ENCODE measurements at places on chromosomes 3 and 15. TPM values are rescaled to one million over a fixed set of nuclear protein-coding genes. Genes with fewer than 3 reads are reported as not detected.

SLC51B gene
- not detected for total RNA-seq

GRCh38 chr15:75348034-75348561 lies 1.3 kb downstream of the NEIL1 start:
- peak; percentile 64 for DNase-seq
- peak overlapping the region; percentile 74 for H3K27ac ChIP-seq
- peaks cover 8% of the 10 kb centered on the region for H3K4me1 ChIP-seq
- no peaks in the 10 kb centered on the region for H3K27me3 ChIP-seq
- no peaks in the 10 kb centered on the region for H3K36me3 ChIP-seq
- peak overlapping the region; percentile 96 for H3K4me3 ChIP-seq

- no peak overlapping the region for H3K4me3 ChIP-seq
- H3K4me1 ChIP-seq: no peaks in the 10 kb centered on the region
- no peaks in the 10 kb centered on the region for H3K36me3 ChIP-seq
- H3K27me3 ChIP-seq: no peaks in the 10 kb centered on the region
Observed at GRCh38 chr3:191502583-191502982, 41.6 kb downstream of the PYDC2 start.

- no peak for DNase-seq
- H3K4me3 ChIP-seq: no peak overlapping the region
- H3K4me1 ChIP-seq: no peaks in the 10 kb centered on the region
- no peak overlapping the region for H3K27ac ChIP-seq
- H3K27me3 ChIP-seq: no peaks in the 10 kb centered on the region
Observed at GRCh38 chr3:111594205-111594604, 941 bp downstream of the ZBED2 start.

- no peaks in the 10 kb centered on the region for H3K36me3 ChIP-seq
- no peaks in the 10 kb centered on the region for H3K4me1 ChIP-seq
- no peak overlapping the region for H3K27ac ChIP-seq
- no peak for DNase-seq
- no peak overlapping the region for H3K4me3 ChIP-seq
- H3K27me3 ChIP-seq: no peaks in the 10 kb centered on the region
Observed at GRCh38 chr15:38225381-38225780, 27.3 kb upstream of the SPRED1 start.

TIMP4 gene
- 1.3 TPM for total RNA-seq

GRCh38 chr3:178277605-178278004 lies 258.6 kb upstream of the KCNMB2 start:
- no peaks in the 10 kb centered on the region for H3K36me3 ChIP-seq
- no peak overlapping the region for H3K27ac ChIP-seq
- H3K4me3 ChIP-seq: no peak overlapping the region
- no peaks in the 10 kb centered on the region for H3K4me1 ChIP-seq
- H3K27me3 ChIP-seq: no peaks in the 10 kb centered on the region

GRCh38 chr3:190116551-190117067 lies 4.1 kb downstream of the P3H2 start:
- no peaks in the 10 kb centered on the region for H3K36me3 ChIP-seq
- DNase-seq: no peak
- no peaks in the 10 kb centered on the region for H3K4me1 ChIP-seq
- no peaks in the 10 kb centered on the region for H3K27me3 ChIP-seq
- no peak overlapping the region for H3K4me3 ChIP-seq

- peaks cover 2% of the 10 kb centered on the region for H3K4me1 ChIP-seq
- H3K4me3 ChIP-seq: no peak overlapping the region
Observed at GRCh38 chr15:80620931-80621330, 74.2 kb upstream of the ABHD17C start.

GRCh38 chr15:84886211-84886983 lies 1.9 kb downstream of the SLC28A1 start:
- H3K36me3 ChIP-seq: no peaks in the 10 kb centered on the region
- H3K27ac ChIP-seq: peak overlapping the region; percentile 30
- no peak for DNase-seq
- no peak overlapping the region for H3K4me3 ChIP-seq

FANCD2 gene
- 0.58 TPM for total RNA-seq

DNA sequence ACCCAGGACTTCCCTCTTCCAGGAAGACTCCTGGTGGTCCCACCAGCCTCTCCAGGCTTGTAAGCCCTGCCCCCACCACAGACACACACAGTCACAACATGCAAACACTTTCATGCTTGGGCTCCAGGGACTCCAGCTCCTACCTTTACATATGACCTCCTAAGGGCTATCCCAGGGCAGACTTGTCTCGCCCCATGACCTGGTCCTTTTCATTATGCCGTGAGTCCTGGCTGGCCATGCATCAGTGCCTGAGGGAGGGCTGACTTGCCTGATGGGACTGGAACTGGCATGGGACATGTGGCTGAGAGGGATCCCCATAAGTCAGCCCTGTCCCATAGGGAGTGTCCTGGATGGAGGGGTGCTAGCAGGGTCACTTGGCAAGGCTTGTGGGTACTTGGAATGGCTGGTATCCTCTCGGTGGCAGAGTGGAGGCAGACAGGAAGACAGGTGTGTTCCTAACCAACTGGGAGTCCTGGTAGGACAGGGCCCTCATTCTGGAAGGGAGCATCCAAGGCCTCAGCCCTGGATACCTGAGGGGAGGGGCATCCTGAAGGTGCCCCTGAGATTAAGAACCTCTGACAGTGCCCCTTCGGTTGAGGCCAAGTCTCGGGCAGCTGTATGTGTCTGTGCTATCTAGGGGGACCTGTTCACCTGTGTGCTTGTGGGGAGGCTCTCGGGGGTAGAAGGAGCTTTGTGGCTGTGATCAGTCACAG lies 540 bp upstream of the HHATL start:
- DNase-seq: no peak
- H3K27ac ChIP-seq: peak overlapping the region; percentile 100
- peak overlapping the region; percentile 67 for H3K4me3 ChIP-seq
- H3K36me3 ChIP-seq: no peaks in the 10 kb centered on the region
- H3K4me1 ChIP-seq: peaks cover 61% of the 10 kb centered on the region

DNA sequence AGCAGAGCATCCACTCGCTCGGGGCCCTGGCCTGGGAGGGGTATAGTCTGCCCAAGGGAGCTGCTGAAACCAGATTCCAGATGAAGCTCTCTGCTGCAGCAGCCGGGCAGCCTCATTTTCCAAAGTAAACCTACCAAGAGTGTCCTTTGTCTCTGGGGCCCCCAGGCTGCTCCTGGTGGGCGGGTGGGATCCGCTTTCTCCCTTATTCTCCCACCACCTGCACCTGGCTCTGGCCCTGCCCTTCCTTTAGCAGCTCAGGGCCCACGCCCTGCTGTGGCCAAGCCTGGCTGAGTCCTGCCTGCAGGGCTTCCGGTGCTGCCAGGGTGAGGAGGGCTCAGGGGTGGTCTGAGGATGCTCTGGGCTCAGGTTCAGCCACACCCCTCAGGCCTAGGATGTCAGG lies 13.0 kb downstream of the SCN5A start:
- H3K27me3 ChIP-seq: peaks cover 13% of the 10 kb centered on the region
- H3K27ac ChIP-seq: no peak overlapping the region
- H3K4me1 ChIP-seq: no peaks in the 10 kb centered on the region
- DNase-seq: no peak

GRCh38 chr3:83434880-83435587 lies 1523.8 kb upstream of the CADM2 start:
- no peak overlapping the region for H3K4me3 ChIP-seq
- no peak overlapping the region for H3K27ac ChIP-seq
- no peaks in the 10 kb centered on the region for H3K27me3 ChIP-seq
- H3K4me1 ChIP-seq: no peaks in the 10 kb centered on the region
- no peaks in the 10 kb centered on the region for H3K36me3 ChIP-seq
- no peak for DNase-seq

GRCh38 chr15:98311566-98312188 lies 336.7 kb upstream of the IGF1R start:
- no peak overlapping the region for H3K27ac ChIP-seq
- DNase-seq: peak; percentile 62
- H3K4me3 ChIP-seq: no peak overlapping the region
- H3K27me3 ChIP-seq: no peaks in the 10 kb centered on the region

CCDC39 gene
- 0.69 TPM for total RNA-seq

CHDH gene
- 2.1 TPM for total RNA-seq

MYL3 gene
- 1,482 TPM for total RNA-seq

DNA sequence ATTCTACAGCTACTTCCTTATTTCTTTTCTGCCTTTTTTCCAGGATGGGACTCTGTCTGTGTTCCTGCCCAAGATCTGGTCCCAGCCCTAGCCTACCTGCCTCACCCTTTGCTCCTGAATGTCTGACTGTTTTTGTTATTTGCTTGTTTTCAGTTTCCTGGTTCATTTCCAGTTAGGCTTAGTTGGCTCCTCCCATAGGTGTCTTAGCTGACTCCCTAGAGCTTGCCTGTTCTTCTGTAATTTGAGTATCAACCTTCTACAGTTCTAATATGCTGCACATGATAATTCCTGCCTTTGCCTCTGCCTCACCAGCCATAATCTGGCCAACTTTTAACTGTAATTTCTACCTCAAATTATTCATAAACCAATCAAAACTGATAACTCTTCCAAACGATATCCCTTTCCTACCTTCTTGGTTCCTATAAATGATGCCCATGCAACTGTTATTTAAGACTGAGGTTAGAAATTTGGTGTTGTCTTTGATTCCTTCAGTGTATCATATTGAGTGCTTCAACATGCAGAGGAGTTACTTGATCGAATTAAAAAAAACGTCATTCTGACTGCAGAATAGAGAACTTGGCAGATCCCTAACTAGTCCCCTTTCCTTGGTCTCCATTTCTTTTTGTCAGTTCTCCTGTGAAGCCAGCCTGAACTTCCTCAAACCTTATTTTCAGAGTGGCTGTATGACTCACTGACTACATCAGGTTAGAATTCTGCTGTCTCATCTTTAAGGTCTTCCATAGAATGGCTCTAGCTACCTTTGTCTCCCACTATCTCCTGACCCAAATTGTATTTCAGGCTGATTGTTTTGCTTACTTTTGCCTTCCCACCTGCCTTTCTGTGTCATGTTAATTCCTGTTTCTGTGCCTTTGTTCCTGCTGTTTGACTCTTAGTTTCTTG lies 8.4 kb downstream of the GOLM2 start:
- H3K27me3 ChIP-seq: no peaks in the 10 kb centered on the region
- H3K4me3 ChIP-seq: no peak overlapping the region
- peak overlapping the region; percentile 51 for H3K27ac ChIP-seq
- peaks cover 5% of the 10 kb centered on the region for H3K36me3 ChIP-seq
- peaks cover 9% of the 10 kb centered on the region for H3K4me1 ChIP-seq

- H3K27me3 ChIP-seq: peaks cover 8% of the 10 kb centered on the region
- DNase-seq: no peak
- H3K4me1 ChIP-seq: no peaks in the 10 kb centered on the region
Observed at GRCh38 chr3:13822042-13822441, 57.8 kb downstream of the WNT7A start.

TGFBR2 gene
- 46.5 TPM for total RNA-seq

GRCh38 chr3:103609472-103609871 lies 1174.7 kb downstream of the ZPLD1 start:
- no peaks in the 10 kb centered on the region for H3K36me3 ChIP-seq
- H3K4me3 ChIP-seq: no peak overlapping the region
- no peak for DNase-seq
- H3K27ac ChIP-seq: no peak overlapping the region
- no peaks in the 10 kb centered on the region for H3K4me1 ChIP-seq
- H3K27me3 ChIP-seq: no peaks in the 10 kb centered on the region

TMEM42 gene
- total RNA-seq: 15.6 TPM

DNA sequence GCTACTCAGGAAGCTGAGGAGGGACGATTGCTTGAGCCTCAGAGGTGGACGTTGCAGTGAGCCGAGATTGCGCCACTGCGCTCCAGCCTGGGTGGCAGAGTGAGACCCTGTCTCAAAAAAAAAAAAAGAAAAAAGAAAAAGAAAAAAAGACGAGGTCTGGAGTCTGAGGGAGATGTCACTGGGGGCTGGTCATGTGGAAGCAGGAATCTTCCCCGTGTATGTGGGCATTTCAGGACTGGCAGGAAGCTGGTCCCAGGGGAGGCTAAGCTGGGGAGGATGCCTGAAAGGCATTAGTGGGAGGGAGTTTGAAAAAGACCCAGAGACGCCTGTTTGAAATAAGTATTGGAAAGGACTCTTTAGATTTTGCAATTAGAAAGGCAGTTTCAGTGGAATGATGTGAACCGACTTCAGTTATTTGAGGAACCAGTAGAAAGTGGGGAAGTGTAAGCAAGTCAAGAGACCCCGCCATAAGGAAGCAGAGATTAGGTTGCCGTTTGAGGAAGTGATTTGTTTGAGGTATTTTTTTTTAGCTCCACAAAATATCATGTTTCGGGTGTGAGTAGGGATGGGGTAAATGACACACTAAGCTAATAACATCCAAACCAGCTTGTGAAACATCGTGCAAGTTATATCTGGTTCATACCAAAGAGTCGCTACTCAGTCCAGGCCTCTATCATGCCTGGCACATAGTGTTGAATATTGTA lies 55.5 kb downstream of the ST6GAL1 start:
- H3K27me3 ChIP-seq: no peaks in the 10 kb centered on the region
- H3K36me3 ChIP-seq: peaks cover 6% of the 10 kb centered on the region
- peak overlapping the region; percentile 61 for H3K27ac ChIP-seq
- peak overlapping the region; percentile 25 for H3K4me3 ChIP-seq
- peaks cover 27% of the 10 kb centered on the region for H3K4me1 ChIP-seq
- DNase-seq: no peak

DNA sequence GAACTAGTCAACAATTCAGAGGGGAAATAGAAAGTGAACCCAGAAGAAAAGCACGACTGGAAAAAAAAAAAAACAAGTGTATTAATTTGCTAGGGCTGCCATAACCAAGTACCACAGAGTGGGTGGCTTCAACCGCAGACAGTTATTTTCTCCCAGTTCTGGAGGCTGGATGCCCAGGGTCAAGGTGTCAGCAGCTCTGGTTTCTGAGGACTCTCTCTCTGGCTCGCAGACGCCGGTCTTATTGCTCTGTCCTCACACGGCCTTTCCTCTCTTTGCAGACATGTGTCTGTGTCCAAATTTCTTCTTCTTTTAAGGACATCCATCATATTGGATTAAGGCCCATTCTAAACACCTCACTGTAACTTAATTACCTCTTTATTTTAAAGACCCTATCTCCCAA lies 291.8 kb downstream of the XXYLT1 start:
- no peaks in the 10 kb centered on the region for H3K36me3 ChIP-seq
- no peak for DNase-seq
- H3K27ac ChIP-seq: no peak overlapping the region

- DNase-seq: no peak
- no peak overlapping the region for H3K27ac ChIP-seq
- H3K36me3 ChIP-seq: no peaks in the 10 kb centered on the region
- no peaks in the 10 kb centered on the region for H3K4me1 ChIP-seq
Observed at GRCh38 chr15:38930851-38931572, 366.4 kb upstream of the RASGRP1 start.

- no peaks in the 10 kb centered on the region for H3K36me3 ChIP-seq
- H3K4me3 ChIP-seq: no peak overlapping the region
- DNase-seq: no peak
- H3K4me1 ChIP-seq: no peaks in the 10 kb centered on the region
- no peak overlapping the region for H3K27ac ChIP-seq
Observed at GRCh38 chr15:85489773-85490493, 109.5 kb downstream of the AKAP13 start.

- H3K36me3 ChIP-seq: no peaks in the 10 kb centered on the region
- no peak overlapping the region for H3K27ac ChIP-seq
- DNase-seq: no peak
- no peaks in the 10 kb centered on the region for H3K27me3 ChIP-seq
Observed at GRCh38 chr15:94882071-94882712, 650.8 kb downstream of the MCTP2 start.

DNA sequence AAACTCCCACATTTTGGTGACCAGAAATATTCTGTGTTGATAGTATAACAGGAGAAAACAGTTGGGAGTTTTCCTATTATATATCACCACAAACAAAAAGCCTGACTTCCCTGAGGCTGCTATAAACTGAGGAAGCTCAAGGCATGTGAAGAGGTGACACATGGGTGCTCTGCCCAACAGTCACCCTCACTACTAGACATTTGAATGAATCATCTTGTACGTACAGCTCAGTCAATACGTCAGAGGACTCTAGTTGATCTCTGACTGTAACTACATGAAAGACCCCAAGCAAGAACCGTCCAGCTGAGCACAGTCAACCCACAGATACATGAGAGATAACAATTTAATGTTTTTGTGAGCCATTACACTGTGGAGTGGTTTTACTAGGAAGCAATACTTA lies 338.3 kb upstream of the ATP11B start:
- no peak overlapping the region for H3K4me3 ChIP-seq
- H3K4me1 ChIP-seq: no peaks in the 10 kb centered on the region
